ENCODE measurements at places on chromosomes 2 and 18. TPM values are rescaled to one million over a fixed set of nuclear protein-coding genes. Genes with fewer than 3 reads are reported as not detected.

The CPLX4 gene
- not detected for total RNA-seq

- DNase-seq = no peak
Measured at GRCh38 chr2:134194519-134194918, 59.4 kb upstream of the MGAT5 start.

The PRKAG3 gene
- 2.9 TPM for total RNA-seq

DNA sequence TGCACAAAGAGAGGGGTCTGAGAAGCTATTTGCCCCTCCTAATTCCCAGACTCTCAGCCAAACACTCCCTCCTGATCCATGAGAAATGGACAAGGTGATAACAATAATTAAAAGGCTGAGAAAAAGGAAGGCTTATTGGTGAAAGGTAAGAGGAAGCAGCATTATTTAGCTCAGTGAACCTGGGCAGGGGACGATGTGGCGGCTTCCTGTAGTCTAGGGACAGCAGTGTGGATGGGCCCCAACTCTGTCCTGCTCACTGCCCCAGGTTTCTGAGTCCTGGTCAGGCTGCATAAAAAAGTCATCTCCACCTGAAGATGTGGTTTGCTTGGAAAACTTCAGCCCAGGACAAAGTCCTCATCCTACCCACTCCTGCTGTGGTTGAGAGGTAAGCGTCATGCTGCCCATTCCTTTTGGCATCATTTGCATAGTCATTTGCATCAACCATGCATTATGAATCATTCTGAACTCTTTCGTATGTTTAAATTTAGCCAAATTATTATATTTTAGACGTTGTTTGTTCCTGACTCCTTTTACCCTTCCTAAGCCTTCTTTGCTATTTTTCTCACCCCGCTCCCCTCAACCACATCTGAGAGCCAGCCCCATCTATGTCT, 126.8 kb downstream of the CLIP4 start:
- no peak for DNase-seq

DNA sequence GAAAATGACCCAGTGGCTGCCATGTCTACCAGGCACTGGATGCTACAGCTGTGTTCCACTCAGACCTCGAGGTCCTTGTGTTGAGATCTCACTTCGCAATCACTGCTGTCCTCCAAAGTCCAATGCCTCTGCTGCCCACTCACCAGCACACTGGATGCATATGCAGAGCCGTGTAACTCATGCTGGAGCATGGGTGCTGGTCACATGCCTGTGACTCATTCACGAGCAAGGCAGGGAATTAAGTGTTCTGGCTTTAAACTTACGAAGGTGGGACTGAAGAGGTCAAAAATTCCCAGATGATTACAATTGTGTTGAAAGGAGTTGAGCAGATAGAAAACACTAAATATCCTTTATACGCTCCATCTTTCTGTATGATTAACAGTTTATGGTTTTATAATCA, 417.5 kb downstream of the NUP35 start:
- no peak for DNase-seq

Measured in mesothelial cell of epicardium (in vitro differentiated cells).